ENCODE measurements at places on chromosomes 7 and 10.
A peak's percentile ranks its signal among the peaks of the same experiment; 100 is the strongest.

GRCh38 chr10:61628151-61628874 lies 34.4 kb upstream of the CABCOCO1 start:
- DNase-seq: no peak

GRCh38 chr7:30930621-30931020 lies 19.0 kb downstream of the AQP1 start:
- DNase-seq: no peak

DNA sequence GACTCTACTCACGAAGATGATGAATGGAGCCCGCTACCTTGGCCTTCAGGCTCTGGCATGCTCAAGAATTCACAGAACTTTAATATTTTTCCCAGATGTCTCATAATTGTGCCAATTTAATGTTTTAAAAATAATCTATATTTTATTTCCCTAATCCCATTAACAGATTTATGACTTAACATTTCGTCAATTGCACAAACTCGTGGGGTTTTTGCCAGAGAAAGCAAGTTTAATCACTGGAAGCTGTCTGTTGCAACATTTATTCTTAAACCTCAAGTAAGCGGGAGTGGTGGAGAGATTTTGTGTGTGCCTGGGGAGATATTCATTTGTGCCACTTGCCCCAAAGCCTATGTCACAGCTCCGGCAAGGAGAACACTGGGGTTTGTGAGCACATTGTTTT lies 117.9 kb downstream of the TEX36 start:
- no peak for DNase-seq

DNA sequence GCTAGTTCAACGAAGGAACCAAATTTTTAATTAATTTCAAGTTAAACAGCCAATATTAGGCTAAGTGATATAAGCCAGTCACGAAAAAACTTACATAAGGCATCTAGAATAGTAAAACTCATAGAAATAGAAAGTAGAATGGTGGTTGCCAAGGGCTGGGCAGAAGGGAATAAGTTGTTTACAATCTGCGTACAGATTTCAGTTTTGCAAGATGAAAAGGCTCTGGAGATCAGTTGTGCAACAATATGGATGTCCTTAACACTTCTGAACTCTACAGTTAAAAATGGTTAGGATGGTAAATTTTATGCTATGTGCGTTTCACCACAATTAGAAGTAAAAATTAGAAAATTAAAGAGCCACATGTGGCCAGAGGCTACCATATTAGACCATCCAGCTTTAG lies 13.3 kb downstream of the SCRN1 start:
- no peak for DNase-seq

DNA sequence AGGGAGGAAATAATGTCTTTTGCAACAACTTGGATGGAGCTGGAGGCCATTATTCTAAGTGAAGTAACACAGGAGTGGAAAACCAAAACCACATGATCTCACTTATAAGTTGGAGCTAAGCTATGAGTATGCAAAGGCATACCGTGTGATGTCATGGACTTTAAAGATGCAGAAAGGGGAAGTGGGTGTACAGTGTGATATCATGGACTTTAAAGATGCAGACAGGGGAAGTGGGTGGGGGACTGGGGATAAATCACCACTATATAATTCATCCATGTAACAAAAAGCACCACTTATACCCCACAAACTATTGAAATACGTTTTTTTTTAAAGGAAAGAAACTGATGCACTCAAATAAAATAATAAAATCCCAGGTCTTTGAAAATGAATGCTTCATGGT lies 29.5 kb downstream of the LYZL2 start:
- no peak for DNase-seq

GRCh38 chr10:71383972-71384687 lies 12.6 kb upstream of the CDH23 start:
- peak; percentile 50 for DNase-seq

GRCh38 chr10:84098667-84099066 lies 40.6 kb upstream of the GHITM start:
- no peak for DNase-seq

DNA sequence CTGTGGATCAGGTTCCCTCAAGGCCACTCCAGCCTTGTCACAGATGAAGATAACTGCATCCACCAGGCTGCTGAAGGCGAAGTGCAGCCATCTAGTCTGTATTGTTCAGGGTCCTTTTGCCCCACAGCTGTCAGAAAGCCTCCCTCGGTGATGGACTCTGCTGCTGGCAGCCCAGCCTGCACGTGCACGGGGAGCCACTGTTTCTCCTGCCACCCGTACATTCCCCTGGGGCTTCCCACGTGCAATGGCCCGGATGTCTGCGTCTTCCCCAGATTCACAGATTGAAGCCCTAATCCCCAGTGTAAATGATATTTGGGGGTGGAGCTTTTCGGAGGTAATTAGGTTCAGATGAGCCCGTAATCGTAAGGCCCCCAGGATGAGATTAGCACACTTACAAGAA lies 46.6 kb upstream of the VIPR2 start:
- no peak for DNase-seq

DNA sequence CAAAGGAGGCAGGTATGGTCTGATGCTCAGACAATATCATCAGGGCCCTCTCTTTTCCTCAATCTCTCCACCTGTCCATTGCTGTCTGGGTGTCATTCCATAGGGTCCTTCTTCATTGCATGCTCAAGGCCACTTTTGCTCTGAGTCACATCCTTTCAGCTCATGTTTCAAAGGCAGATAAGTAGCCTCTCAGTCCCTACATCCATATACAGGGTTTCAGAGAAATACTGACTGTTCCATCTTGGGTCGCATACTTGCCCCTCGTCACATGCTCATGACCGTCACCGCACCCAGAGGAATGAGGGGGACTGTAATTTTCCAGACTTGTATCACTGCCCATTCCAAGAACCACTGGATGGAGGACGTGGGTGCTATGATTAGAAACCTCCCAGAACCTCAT lies 93.4 kb downstream of the FAM107B start:
- DNase-seq: no peak

DNA sequence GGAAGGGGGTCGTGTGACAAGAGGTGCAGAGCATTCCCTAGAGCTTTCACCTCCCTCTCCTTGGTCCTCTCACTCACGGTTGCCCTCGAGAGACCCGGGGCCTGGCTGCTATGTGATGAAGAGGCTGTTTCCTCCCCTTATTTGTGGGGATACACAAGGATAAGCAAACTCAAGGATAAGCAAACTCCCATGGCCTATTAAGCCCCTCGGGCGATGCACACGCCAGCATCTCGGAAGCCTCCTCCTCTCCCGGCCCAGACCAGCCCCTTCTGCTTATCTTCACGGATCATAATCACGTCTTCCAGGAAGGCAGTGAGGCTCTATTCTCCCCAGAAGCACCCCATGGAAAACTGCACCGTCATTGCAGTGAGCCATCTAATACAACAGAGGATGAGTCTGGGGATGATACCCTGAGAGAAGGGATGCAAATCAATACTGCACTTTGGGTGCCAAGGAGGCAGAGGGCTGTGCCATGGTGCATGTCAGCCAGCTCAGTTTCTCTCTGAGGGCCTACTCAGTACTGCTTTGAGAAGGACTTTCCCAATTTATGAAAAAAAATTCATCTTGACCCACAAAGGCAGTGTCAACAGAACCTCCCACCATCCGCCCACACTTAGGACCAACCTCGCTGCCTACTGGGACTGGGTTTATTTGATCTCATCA lies 22.2 kb downstream of the TMEM273 start:
- no peak for DNase-seq

DNA sequence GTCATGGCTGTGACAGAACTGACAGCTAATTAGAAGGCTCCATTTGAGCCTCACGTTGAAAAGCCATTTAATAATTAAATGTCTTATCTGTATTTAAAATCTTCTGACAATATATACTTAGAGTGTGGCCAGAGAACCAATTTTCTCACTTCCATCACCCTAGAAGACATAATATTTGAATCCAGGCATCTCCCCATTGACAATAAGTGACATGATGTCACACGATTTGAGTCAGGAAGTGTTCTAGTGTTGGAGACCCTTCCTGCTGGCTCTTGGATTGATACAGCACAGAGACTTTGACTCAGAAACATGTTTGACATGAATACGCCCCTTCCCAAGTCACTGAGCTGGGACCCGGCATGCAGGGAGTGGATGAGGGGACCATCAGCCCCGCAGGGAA lies 85.9 kb downstream of the SLIT1 start:
- DNase-seq: no peak

GRCh38 chr10:93438613-93439253 lies 43.4 kb downstream of the MYOF start:
- DNase-seq: no peak

DNA sequence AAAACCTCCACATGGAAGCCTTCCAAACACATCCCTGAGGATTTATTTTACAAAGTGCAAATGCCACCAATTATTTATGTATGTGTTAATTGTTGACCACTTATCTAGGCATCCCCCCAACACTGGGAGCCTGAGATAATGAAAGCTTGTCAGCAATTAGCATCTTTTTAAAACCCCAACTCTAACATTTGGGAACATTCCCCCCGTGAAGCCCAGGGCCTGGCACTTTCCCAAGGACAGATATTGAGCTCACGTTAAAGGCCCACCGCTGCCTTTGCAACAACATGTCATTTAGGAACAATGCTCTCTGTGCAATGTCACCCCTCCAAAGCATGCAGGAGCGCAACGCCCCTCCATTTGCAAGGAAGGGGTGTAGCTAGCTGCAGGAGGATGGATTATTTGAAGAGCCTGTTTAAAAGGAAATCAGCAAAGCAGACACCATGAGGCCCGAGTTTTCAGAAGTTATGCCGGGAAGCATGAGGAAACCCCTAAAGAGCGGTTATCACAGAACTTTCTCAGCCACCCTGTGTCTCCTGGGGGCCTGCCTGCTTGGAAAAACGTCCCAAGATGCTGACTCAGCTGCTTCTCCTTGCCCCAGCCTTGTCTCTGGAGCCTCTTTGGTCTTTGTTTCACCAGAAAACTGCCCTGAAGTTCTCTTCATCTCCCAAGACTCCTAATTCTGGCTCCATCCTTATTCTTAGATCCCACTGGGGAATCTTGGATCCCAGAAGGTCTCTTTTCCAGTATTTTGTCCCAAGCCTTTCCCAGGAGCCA lies 444.1 kb downstream of the GRID1 start:
- no peak for DNase-seq

DNA sequence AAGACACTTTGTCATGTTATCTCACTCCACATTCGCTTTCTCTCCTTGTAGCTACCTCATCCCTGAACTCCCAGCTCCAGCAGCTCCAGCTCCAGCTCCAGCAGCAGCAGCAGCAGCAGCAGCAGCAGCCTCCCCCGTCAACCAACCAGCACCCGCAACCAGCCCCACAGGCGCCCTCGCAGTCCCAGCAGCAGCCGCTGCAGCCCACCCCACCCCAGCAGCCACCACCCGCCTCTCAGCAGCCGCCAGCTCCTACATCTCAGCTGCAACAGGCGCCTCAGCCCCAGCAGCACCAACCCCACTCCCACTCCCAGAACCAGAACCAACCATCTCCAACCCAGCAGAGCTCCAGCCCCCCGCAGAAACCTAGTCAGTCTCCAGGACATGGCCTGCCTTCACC lies 226.6 kb upstream of the YAE1 start:
- DNase-seq: no peak

- DNase-seq: no peak
These were observed 7.6 kb downstream of the CALCR start for GRCh38 chr7:93566876-93567275.

DNA sequence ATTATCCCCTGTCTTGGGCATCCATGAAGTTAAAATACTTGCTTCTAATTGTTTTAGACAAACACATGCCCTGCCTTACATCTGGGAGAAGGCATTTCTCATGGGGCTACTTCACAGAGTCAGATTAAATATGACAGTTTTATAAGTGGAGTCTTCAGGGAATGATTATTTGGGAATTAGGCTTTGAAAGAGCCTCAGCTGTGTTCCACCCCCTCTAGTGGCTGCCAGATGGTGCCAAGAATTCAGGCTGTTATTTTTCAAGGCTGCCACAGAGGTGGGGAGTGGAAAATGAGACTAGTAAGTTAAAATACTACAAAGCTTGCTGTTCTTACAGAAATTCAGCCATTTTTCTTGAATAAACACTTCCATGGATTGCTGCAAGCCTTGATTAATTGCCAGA lies 45.8 kb upstream of the DNAH11 start:
- no peak for DNase-seq

GRCh38 chr7:105838627-105839231 lies 37.7 kb downstream of the ATXN7L1 start:
- no peak for DNase-seq

GRCh38 chr10:70191161-70191971 lies 21.1 kb upstream of the SAR1A start:
- DNase-seq: no peak

DNA sequence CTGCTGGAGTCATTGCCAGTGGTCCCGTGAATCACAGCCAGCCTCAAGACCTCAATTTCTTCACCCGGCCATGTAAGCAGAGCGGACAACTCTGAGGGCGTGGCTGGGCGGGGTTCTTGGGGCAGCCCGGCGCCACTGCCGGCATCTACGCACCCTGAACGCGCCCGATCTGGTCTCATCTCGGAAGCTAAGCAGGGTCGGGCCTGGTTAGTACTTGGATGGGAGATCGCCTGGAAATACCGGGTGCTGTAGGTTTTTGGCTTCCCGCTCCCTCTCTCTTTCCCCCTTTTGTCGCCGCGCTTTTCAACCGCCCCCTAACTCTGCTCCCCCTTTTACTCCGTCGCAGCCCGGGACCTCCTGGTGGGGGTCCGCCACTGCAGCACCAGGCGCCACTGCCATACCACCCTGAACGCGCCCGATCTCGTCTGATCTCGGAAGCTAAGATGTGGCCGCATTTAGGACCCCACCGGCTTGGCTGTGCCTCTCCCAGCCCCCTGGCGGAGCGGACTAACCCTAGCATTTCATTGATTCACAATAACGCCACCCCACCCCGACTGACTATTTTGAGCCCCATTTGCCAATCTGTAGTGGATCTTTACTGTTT lies 25.3 kb downstream of the GARIN1A start:
- DNase-seq: no peak

DNA sequence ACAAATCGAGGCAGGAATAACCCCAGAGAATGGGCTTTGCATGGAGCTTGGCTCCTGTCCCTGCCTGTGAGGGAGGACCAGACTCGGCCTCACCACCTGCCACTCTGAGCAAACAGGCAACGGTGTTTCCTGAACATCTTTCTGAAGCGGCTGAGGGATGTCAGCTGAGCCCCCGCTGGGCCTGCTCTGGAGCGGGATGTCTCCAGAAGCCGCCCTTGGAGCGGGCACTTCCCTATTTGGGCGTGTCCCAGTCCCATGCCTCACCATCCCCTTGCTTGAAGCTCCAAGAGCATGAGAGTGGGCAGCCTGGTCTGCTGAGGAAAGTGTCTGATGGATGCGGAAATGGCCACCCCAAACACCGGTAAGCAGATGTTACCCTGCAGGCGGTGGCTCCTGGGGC lies 10.2 kb downstream of the ALKBH4 start:
- no peak for DNase-seq

DNA sequence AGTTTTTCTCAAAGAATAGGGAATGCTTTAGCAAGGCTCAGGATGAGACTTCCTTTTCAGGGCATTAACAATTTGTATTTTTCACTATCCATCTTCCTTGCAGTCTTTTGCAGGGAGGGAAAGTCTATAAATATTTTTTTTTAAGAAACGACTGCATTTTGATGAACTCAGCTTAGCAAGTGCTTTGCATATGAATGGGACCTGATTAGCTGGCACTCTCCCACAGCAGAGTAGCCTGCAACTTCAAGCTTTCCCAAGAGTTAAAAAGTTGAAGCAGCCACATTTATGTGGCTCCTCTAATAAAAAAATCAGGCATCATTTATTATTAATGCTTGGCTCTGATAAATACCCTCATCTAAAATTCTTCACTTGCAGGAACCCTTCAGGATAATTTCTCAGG lies 134.0 kb downstream of the GRID1 start:
- DNase-seq: no peak

Data from stimulated activated CD8-positive, alpha-beta memory T cell treated with anti-CD3 and anti-CD28 coated beads, Interleukin-4, amount 100 ng/mL, for 4 hours (primary cell).